Kidney epithelial cell (primary cell): ENCODE measurements at places on chromosomes 3 and 15. TPM values are rescaled to one million over a fixed set of nuclear protein-coding genes. Genes with fewer than 3 reads are reported as not detected.

Gene CTXN2
- total RNA-seq = 0.14 TPM in 1 of 2 replicates, not detected in the other

Gene PLIN1
- 0.08 TPM in 1 of 2 replicates, not detected in the other for total RNA-seq

Gene TMEM40
- total RNA-seq = 5.3 and 7.9 TPM in 2 replicates

Gene ERC2
- total RNA-seq = 6.0 and 17.0 TPM in 2 replicates

Gene NUSAP1
- total RNA-seq = 15.1 and 21.3 TPM in 2 replicates

Gene RAD51
- 1.3 and 2.7 TPM in 2 replicates for total RNA-seq

Gene CRYGS
- 1.8 and 2.7 TPM in 2 replicates for total RNA-seq

Gene CSPG4
- total RNA-seq = 1.2 and 1.7 TPM in 2 replicates

Gene ARL13B
- 9.7 and 11.4 TPM in 2 replicates for total RNA-seq

Gene SLC7A14
- total RNA-seq = 0.07 TPM in 1 of 2 replicates, not detected in the other

Gene TLR9
- total RNA-seq = not detected in 2 replicates

Gene EBLN2
- total RNA-seq = 1.1 and 3.1 TPM in 2 replicates

Gene ARHGAP31
- total RNA-seq = 17.0 and 18.5 TPM in 2 replicates

Gene GPR156
- 0.63 and 1.1 TPM in 2 replicates for total RNA-seq

Gene GRAMD2A
- 0.89 and 2.4 TPM in 2 replicates for total RNA-seq

Gene RTP1
- not detected in 2 replicates for total RNA-seq

Gene CILP
- total RNA-seq = not detected in 2 replicates

Gene DAZL
- not detected in 2 replicates for total RNA-seq

Gene XCR1
- total RNA-seq = not detected in 2 replicates

Gene ADPRH
- total RNA-seq = 7.3 and 10.1 TPM in 2 replicates

Gene CAV3
- total RNA-seq = not detected in 2 replicates

Gene SOX14
- not detected in 2 replicates for total RNA-seq

Gene PLSCR2
- total RNA-seq = 0.62 TPM in 1 of 2 replicates, not detected in the other

Gene NR2E3
- total RNA-seq = not detected in 2 replicates

Gene ATG7
- 31.3 and 46.6 TPM in 2 replicates for total RNA-seq

Gene DIS3L
- 7.7 and 12.4 TPM in 2 replicates for total RNA-seq

Gene CPN2
- not detected in 2 replicates for total RNA-seq

Gene HTR3D
- not detected in 2 replicates for total RNA-seq

Gene PGBD4
- total RNA-seq = 0.71 and 0.96 TPM in 2 replicates

Gene ROPN1B
- total RNA-seq = not detected in 2 replicates

Gene TBC1D5
- 90.2 and 100 TPM in 2 replicates for total RNA-seq

Gene FBXW12
- 0.46 TPM in 1 of 2 replicates, not detected in the other for total RNA-seq

Gene TRH
- total RNA-seq = not detected in 2 replicates

Gene NMNAT3
- total RNA-seq = 6.6 and 8.6 TPM in 2 replicates

Gene THBS1
- total RNA-seq = 67.3 and 84.0 TPM in 2 replicates

Gene MELTF
- 28.6 and 33.8 TPM in 2 replicates for total RNA-seq

Gene KIF9
- 7.1 and 14.5 TPM in 2 replicates for total RNA-seq

Gene NEO1
- total RNA-seq = 26.6 and 30.5 TPM in 2 replicates

Gene ZNF620
- total RNA-seq = 6.2 and 10.8 TPM in 2 replicates

Gene GOLGA8M
- not detected in 2 replicates for total RNA-seq

Gene TMEM87A
- 53.6 and 59.8 TPM in 2 replicates for total RNA-seq

Gene SNX22
- total RNA-seq = 0.14 and 1.0 TPM in 2 replicates

Gene TRAT1
- total RNA-seq = not detected in 2 replicates

Gene XIRP1
- 0.08 TPM in 1 of 2 replicates, not detected in the other for total RNA-seq

Gene CACNA2D3
- total RNA-seq = 0.17 and 0.55 TPM in 2 replicates

Gene SLC28A2
- total RNA-seq = not detected in 2 replicates

Gene SLC51B
- not detected in 2 replicates for total RNA-seq

Gene GOLGA6L4
- 1.1 and 3.6 TPM in 2 replicates for total RNA-seq

Gene NDUFAF3
- total RNA-seq = 102 and 145 TPM in 2 replicates

Gene CD86
- total RNA-seq = not detected in 2 replicates

Gene KY
- 0.04 and 0.27 TPM in 2 replicates for total RNA-seq

Gene C3orf49
- total RNA-seq = not detected in 2 replicates

Gene SLC24A5
- not detected in 2 replicates for total RNA-seq

Gene ARRDC4
- total RNA-seq = 4.2 and 4.4 TPM in 2 replicates

Gene ROBO1
- total RNA-seq = 31.7 and 38.2 TPM in 2 replicates

Gene TF
- total RNA-seq = under 0.01 TPM in 1 of 2 replicates, not detected in the other

Gene TNFAIP8L3
- 0.89 and 0.92 TPM in 2 replicates for total RNA-seq

Gene SMCO1
- total RNA-seq = not detected in 2 replicates

Gene TNIK
- 6.6 and 17.0 TPM in 2 replicates for total RNA-seq

Gene MITF
- 5.8 and 6.6 TPM in 2 replicates for total RNA-seq
